ENCODE measurements at places on chromosomes 13 and 19. TPM values are rescaled to one million over a fixed set of nuclear protein-coding genes. Genes with fewer than 3 reads are reported as not detected.

Gene GFY
- not detected for polyA plus RNA-seq

- no peak overlapping the region for H3K27ac ChIP-seq
- H3K36me3 ChIP-seq = no peaks in the 10 kb centered on the region
- no peak overlapping the region for H3K4me3 ChIP-seq
- H3K27me3 ChIP-seq = no peaks in the 10 kb centered on the region
Observed at GRCh38 chr19:21626924-21627697, 121.7 kb downstream of the ZNF429 start.

GRCh38 chr19:11198769-11199424 lies 1.6 kb upstream of the KANK2 start:
- no peak overlapping the region for H3K27ac ChIP-seq
- DNase-seq = no peak
- H3K36me3 ChIP-seq = peaks cover 8% of the 10 kb centered on the region
- peaks cover 12% of the 10 kb centered on the region for H3K4me1 ChIP-seq

DNA sequence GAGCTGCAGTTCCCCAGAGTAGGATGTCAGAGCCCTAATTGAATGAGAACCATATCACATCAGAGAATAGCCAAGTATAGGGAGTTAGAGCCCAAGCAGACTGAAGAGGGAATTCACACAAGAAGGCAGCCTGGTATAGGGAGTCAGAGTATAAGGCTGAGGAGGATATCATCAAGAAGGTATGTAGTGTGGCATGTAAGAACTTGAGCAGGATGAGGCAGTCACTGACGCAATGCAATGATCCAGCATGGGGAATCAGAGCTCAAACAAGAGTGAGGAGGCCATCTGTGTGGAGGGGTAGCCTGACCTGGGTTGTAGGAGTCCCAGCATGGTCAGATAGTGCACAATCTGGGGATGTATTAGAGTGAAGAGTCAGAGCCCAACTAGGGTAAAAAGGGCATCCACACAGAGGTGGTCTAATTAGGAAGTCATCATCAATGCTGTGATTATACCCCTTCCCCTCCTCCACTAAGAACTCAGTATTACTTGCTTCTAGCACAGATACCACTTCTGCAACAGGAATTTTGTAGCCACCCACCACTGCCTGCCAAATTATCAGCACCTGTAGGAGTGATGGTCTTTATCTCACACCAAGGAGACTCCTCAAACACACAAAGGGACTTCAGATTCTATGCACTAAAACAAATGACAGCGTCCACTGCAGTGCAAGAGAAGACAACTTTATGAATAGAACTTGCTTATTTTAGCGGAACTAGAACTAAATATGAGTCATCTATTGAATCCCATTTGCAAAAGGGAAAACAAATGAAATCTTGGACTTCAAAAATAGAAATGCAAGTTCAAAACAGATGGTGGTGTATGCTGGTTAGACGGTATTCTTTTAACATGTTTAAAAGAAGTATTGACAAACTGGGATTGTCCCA lies 107.2 kb downstream of the FNDC3A start:
- H3K36me3 ChIP-seq = peaks cover 2% of the 10 kb centered on the region
- DNase-seq = no peak
- no peak overlapping the region for H3K27ac ChIP-seq
- H3K4me1 ChIP-seq = peaks cover 9% of the 10 kb centered on the region
- no peaks in the 10 kb centered on the region for H3K27me3 ChIP-seq

- H3K36me3 ChIP-seq = no peaks in the 10 kb centered on the region
- H3K27me3 ChIP-seq = no peaks in the 10 kb centered on the region
- no peak overlapping the region for H3K4me3 ChIP-seq
- no peak for DNase-seq
Observed at GRCh38 chr13:40152145-40152544, 496.7 kb downstream of the COG6 start.

DNA sequence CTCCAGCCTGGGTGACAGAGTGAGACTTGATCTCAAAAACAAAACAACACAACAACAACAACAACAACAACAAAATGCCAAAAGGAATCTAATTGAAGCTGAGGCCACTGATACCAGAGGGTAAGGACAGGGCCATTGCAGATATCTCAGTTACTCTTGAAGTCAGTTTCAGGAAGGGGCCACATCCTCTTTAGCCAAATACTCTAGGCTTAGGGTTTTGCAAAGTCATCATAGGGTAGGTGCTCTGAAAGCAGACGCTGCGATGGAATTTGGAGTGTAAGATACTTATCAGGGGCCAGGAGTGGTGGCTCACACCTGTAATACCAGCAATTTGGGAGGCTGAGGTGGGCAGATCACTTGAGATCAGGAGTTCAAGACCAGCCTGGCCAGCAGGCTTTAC lies 46.6 kb upstream of the UBAC2 start:
- no peaks in the 10 kb centered on the region for H3K27me3 ChIP-seq
- no peak overlapping the region for H3K27ac ChIP-seq
- no peak for DNase-seq
- 0 out of 2 replicates have a peak, but pooled peaks cover 6% of the 10 kb centered on the region for H3K4me1 ChIP-seq
- no peak overlapping the region for H3K4me3 ChIP-seq
- no peaks in the 10 kb centered on the region for H3K36me3 ChIP-seq

DNA sequence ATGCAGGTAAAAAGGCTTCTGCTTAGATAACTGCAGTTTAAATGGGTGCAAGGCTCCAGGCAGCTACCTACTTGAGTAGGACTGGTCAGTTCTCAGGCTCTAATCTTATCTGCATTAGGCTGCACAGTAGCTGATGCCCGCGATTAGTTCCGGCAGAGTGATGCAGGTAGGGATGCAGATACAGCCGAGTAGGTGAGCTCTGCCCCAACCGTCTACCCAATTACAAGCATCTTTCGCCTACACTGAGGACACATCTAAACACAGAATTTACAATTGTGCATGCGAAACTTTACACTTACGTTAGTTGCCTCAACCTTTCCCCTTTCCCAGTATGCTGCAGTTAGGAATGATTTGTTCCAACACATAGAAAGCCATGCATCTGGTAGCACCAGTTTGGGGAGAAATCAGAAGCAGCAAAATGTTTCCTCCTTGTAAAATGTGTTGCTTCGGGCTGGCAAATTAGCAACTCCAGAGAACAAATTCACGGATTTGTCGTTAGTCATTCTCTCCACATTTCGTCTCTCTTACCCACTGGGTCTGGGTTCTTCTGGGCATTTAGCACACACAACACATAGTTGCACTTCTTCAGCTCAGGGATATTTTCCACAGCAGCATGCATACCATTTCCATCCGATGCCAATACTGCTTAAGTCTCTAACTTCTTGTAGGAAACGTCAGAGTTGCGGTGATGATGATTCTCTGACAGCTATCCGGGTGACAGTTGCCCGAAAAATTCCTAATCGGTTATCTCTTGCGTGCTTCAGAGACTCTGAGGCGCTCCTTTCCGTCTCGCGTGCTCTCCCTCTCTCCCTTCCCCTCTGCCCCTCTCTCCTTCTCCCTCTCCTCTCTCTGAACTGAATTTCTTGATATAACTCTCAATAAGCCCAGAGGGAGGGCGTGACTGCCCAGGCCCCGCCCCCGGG lies at the start of gene PCDH9:
PCDH9 (minus strand) TSS at position 856 of the 923 bp plus-strand sequence. CDS start 1,896 bp downstream, outside the sequence.
- H3K4me1 ChIP-seq = no peaks in the 10 kb centered on the region
- H3K4me3 ChIP-seq = peak within 1 kb of the TSS; percentile 73
- DNase-seq = peak; percentile 16
- H3K27me3 ChIP-seq = no peaks in the 10 kb centered on the region
- H3K27ac ChIP-seq = peak within 1 kb of the TSS; percentile 96

Gene NDUFA11
- 534 TPM for polyA plus RNA-seq

DNA sequence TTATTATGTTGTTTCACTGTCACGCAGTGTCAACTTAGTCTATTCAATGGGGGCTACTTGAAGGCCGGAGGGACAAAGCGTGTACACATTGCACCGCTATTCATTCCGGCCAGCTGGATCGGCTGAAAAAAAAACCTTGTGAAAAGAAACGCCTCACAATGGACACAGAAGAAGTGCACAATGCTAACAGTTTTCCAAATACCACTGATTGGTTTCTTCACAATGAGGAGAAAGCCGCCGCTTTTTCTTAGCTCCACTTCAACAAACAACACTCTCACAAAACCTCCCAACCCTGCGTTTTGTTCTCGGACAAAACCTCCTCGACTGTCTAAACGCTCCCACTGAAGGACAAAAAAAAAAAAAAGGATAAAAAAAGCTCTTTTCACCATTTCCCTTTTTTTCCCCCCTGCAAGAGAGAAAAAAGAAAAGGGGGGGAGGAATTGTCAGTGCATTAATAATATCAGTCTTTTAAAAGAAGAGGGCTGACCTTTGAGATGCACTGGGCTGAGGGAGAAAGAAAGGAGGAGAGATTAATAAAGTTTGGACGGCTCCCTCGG lies 5.4 kb downstream of the SOX21 start:
- H3K27ac ChIP-seq = no peak overlapping the region
- H3K36me3 ChIP-seq = no peaks in the 10 kb centered on the region
- peak; percentile 26 for DNase-seq
- H3K4me3 ChIP-seq = peak overlapping the region; percentile 6
- H3K27me3 ChIP-seq = peaks cover 96% of the 10 kb centered on the region

DNA sequence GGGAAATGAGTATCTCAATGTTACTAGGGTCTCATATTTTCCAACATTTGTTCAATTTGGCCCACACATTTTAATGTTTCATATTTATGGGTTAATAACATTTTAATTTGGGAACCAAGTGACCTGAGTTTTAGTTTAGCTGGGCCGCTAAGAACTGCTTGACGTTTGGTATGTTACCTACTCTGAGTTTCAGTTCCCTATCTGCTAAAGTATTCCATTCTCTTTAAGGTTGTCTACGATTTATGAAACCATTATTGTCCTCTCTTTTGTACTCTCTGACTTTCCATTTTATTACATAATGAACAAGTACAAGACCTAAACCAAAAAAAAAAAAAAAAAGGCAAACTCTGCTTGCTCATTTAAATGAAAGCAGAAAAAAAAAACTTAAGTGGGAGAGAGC lies 89.9 kb downstream of the FGF14 start:
- no peaks in the 10 kb centered on the region for H3K27me3 ChIP-seq
- peaks cover 28% of the 10 kb centered on the region for H3K4me1 ChIP-seq
- no peak for DNase-seq
- H3K27ac ChIP-seq = no peak overlapping the region
- no peaks in the 10 kb centered on the region for H3K36me3 ChIP-seq

- H3K36me3 ChIP-seq = no peaks in the 10 kb centered on the region
- no peak overlapping the region for H3K27ac ChIP-seq
- H3K4me3 ChIP-seq = no peak overlapping the region
- H3K27me3 ChIP-seq = no peaks in the 10 kb centered on the region
- no peak for DNase-seq
- no peaks in the 10 kb centered on the region for H3K4me1 ChIP-seq
Observed at GRCh38 chr19:51093101-51093500, 10.4 kb upstream of the KLK14 start.

Gene USHBP1
- polyA plus RNA-seq = 0.05 TPM

DNA sequence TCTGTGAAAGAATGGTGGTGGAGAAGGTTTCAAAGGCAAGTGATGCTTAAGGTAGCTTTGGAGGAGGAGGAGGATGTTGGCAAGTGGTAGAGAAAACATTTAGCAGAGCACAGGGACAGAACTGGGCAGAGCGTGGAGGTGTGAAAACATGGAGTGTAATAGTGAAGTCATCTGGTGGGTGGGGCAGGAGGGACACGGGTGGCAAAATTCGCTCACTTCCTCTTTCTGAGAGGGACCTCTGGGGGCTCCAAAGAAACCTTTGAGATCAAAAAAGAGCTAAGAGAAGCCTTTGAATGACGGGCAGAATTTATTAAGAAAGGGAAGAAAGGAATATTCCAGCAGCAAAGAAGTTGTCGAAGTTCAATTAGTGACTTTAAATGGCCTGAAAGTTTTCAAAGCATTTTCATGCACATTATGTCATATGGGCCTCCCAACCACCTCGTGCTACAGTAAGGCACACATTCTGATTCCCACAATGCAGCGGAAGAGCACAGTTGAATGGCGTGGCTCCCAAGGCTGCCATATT lies 82.8 kb downstream of the STARD13 start:
- H3K27ac ChIP-seq = peak overlapping the region; percentile 99
- H3K4me1 ChIP-seq = peaks cover 36% of the 10 kb centered on the region
- H3K27me3 ChIP-seq = no peaks in the 10 kb centered on the region
- H3K4me3 ChIP-seq = no peak overlapping the region
- DNase-seq = no peak
- no peaks in the 10 kb centered on the region for H3K36me3 ChIP-seq

DNA sequence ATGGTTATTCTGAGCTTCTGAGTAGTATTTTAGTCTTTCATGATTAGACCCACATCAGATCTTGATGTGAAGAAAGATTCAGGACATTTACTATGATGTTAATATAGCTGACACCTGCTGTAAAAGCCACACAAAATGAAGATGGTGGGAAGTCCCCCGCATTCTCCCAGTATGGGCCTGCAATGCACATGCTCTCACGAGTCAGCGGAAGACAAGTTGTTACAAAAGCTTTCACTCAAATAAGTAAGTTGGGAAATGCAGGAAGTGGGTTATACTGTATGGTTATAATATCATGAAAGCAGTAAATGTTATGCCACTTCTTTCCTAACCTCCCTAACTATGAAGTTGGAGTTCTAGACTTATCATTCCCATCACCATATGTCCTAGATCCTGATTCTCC lies 171.9 kb downstream of the KLF5 start:
- no peak overlapping the region for H3K27ac ChIP-seq
- H3K4me3 ChIP-seq = no peak overlapping the region
- H3K4me1 ChIP-seq = no peaks in the 10 kb centered on the region
- DNase-seq = no peak
- H3K27me3 ChIP-seq = no peaks in the 10 kb centered on the region

Gene ZNF708
- 1.8 TPM for polyA plus RNA-seq

Gene C19orf33
- polyA plus RNA-seq = not detected

DNA sequence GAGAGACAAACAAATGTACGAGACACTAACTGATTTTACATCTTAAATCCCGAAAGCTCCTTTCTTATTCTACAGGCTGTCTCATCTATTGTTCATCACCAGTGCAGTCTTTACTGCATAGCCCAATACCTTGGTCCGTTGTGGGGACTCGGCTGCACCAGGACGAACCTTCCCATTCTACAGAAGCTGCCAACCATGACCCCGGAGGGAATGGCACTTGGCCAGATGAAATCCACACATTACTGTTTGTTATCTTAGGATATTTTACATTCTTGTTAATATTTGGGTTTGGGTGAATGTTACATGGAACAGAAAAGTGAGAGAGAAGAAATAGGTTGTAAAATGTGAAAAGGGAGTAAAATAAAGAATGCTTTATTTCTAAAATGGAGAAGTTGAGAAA lies 195.1 kb downstream of the RFC3 start:
- no peak for DNase-seq
- H3K36me3 ChIP-seq = no peaks in the 10 kb centered on the region
- H3K27ac ChIP-seq = no peak overlapping the region
- H3K4me3 ChIP-seq = no peak overlapping the region
